ENCODE measurements at places on chromosomes 12 and 14. TPM values are rescaled to one million over a fixed set of nuclear protein-coding genes. Genes with fewer than 3 reads are reported as not detected.

Gene SERPINA1
- 6.9 TPM for total RNA-seq

Gene SLC22A17
- 1.7 TPM for total RNA-seq

Gene ASB2
- total RNA-seq = 14.9 TPM

Gene DNAAF2
- 12.7 TPM for total RNA-seq

Gene MMP17
- 3.4 TPM for total RNA-seq

Gene PRH2
- total RNA-seq = not detected

Gene FZD10
- not detected for total RNA-seq

Gene KLHL33
- not detected for total RNA-seq

Gene VDR
- total RNA-seq = 2.5 TPM

Gene POTEM
- not detected for total RNA-seq

Gene MYH7
- total RNA-seq = not detected

Gene IL23A
- total RNA-seq = not detected

Gene SLC6A13
- total RNA-seq = not detected

Gene FBLN5
- total RNA-seq = 5.1 TPM

Gene NRIP2
- 0.32 TPM for total RNA-seq

Gene SALL2
- total RNA-seq = 0.21 TPM

Gene ATP2B1
- total RNA-seq = 49.8 TPM

- no peak for DNase-seq
Observed at GRCh38 chr12:46299851-46300250, 31.0 kb upstream of the SLC38A1 start.

DNA sequence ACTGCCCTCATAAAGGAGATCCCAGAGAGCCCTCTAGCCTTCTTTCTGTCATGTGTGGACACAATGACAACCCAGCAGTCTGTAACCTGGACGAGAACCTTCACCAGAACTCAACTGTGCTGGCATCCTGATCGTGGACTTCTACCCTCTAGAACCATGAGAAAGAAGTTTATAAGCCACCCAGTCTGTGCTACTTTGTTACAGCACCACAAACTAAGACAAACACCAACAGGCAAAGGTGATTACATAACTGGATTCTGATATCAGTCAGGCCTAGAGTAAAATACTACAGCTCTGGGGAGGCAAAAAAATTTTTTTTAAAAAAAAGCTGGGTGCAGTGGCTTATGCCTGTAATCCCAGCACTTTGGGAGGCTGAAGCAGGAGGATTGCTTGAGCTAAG is 18.5 kb downstream of the TM7SF3 start:
- DNase-seq = no peak

DNA sequence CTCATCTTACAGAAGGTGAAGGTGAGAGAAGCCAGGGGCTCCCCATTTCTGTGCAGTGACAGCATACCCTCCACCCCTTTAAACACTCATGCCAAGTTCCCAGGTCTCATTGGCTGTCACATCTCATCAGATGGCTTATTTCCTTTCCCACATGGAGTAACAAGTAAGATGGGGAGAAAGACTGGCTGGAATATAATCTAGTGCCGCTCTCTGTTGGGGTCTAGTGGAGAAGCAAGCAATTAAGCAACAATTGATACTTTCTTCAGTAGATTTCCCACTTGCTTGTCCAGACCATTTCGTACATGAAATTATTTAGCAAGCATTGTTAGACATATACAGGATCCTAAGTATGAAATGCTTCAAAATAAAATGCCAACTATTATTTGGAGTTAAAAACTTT is 92.2 kb downstream of the SLC5A8 start:
- no peak for DNase-seq

- DNase-seq = no peak
Observed at GRCh38 chr14:41201696-41202095, 405.0 kb upstream of the LRFN5 start.

DNA sequence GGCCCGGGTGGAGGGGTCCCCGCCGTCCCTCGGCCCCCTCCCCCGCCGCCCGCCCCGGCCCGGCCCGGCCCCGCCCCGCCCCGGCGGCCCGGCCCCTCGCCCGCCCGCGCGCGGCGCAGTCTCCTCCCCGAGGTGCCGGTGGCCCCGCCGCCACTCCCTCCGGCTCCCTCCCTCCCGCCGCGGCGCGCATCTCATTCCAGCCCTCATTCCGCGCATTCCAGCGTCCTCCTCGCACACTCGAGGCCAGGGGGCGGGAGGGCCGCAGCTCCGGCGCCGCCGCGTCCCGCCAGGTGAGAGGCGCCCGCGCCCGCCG is at the start of gene TEAD4:
TSS of gene TEAD4 (plus strand) at position 206 of the 313 bp plus-strand sequence.
- peak; percentile 81 for DNase-seq

DNA sequence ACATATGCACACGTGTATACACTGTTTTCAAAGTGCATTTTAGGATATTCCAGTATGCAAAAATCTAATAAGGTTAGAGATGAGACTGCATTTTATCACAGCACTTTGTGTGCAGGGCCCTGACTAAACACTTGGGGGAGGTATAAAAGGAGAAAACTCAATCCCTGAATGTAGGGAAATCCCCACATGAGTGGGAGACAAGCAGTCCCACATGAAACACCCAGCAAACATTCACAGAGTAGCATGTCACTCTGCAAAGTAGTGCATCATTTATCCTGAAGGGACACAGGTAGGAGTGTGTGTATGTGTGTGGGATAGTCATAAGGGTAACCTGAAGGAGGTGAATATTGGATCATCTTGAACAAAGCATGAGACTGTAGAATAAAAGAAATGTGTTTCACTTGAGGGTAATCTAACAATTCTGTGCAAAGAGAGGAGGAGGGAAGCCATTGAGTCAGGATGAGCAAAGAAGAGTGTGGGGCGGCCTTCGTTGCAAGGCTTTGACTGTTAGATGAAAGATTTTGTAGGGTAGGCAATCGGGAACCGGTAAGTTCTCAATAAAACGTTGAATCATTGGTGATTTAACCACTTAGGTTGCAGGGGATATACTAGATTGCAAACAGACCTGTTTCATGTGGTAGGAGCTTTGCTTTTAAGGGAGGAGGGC is 2.9 kb downstream of the PRPF40B start:
- DNase-seq = no peak

- DNase-seq = no peak
Observed at GRCh38 chr12:27158297-27158696, 75.9 kb upstream of the C12orf71 start.

DNA sequence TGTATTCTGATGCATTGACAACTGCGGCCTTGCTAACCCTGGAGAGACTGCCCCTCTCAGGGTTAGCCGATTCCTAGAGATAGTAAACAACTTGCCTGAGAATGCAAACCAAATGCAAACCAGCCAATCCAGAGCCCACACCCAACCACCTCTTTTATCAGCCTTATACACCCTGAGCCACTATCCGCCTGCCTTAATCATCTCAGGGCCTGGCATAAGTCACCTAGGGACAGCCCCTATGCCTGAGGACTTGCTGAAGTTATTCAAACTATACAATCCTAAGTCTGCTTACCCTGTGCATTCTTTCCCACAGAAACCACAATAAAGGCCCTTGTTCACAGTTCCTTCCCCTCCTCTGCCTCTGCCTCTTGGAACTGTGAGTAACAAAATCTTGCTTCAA is 177.2 kb downstream of the KCNA5 start:
- no peak for DNase-seq

DNA sequence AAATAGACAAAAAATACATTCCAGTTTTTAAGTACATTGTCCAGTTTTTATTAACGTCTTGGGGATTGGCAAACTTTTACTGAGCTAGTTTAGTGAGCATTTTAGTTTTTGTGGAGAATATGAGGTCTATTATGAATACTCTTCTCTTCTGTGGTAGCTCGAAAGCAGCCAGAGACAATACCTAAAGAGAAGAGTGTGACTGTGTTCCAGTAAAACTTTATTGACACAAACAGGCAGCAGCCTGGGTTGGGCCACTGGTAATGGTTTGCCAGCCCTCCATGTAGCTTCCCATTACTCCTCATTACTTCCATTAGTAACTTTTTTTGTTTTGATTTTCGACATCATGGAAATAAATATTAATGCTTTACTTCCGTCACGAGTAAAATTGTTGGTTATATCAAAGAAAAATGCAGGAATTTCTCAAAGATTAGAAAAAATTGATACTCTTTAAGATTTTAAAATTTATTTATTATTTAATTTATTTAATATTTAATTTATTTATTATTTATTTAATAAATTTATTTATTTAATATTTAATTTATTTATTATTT is 19.6 kb downstream of the RMST start:
- no peak for DNase-seq

DNA sequence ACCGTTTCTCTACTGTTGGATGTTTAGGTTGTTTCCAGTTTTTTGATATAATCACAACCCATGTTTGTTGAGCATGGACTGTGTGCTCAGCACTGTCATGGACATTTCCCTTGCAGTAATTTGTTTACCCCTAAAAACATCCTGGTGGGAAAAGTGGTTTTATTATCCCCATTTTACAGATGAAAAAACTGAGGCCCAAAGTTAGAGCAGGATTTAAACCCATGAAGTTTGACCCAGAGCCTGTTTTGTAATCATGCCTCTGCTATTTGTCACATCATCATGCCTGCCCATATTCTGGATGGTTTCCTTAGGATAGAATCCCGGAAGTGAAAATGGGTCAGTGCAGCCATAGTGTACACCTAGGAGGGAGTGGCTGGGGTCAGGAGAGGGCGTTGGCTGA is 17.0 kb upstream of the LRP1-AS start:
- DNase-seq = no peak

DNA sequence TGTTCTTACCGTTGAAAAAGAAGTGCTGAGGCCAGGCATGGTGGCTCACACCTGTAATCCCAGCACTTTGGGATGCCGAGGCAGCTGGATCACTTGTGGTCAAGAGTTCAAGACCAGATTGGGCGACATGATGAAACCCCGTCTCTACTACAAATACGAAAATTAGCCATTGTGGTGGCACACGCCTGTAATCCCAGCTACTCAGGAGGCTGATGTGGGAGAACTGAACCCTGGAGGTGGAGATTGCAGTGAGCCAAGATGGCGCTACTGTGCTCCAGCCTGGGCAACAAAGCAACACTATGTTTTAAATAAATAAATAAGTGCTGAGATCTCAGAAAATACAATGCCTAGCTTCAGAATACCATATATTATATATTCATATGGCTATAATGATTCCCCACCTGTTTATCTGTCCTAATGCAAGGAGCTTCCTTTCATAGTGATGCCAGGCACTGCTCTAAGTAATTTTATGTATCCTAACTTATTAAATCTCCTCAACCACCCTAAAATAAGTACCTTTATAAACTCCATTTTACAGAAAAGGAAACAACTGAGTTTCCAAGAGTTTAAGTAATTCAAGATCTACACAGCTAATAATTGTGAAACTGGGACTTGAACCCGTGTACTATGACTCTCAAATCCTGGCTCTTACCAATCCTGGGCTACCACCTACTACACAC is 7.3 kb downstream of the PHLDA1 start:
- no peak for DNase-seq
